ENCODE measurements at places on chromosomes 13 and 19.
A peak's percentile ranks its signal among the peaks of the same experiment; 100 is the strongest.

DNA sequence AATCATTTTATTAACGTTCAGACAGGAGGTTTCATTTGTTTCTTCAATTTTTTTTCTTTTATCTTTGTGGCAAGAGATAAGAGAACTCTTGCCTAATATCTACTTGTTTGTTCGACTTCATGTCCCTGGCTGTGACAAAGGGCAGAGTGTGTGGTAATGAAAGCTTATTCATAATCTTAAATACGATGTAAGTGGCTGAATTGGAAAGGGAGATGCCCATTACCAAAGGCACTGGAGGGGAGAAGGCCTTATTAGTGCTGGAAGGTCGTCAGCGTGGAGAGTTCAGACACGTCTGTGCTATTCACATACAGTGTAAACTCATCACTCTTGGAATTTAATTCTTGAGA, 54.0 kb downstream of the RFC3 start:
- DNase-seq: no peak

- DNase-seq: no peak
Measured at GRCh38 chr19:50512112-50512998, 1.4 kb downstream of the ASPDH start.

DNA sequence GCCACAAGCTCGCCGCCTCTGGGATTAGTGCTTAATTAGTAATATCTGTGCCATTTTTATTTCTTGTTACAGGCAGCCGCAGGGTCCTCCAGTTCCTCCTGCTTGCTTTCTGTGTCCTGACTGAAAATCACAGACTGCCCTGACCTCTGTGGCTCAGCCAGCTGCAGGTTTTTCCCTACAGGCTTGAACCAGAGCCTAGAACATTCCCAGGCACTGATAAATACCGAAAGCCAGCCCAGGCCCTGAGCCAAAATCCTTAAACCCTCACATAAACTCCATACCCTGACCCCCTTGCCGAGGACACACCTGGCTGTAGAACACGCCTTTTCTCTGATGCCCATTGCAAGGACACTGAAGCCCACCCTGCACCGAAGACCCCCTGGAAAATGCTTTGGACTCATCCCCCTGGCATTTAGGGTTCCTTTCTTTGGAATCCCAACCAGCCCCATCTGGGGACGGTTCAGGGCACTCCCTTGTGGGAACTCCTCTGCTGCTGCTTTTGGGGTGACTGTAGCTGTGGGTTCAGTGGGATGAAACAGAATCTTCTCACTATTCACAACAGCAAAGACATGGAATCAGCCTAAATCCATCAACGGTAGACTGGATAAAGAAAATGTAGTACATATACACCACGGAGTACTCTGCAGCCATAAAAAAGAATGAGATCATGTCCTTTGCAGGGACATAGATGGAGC, 15.5 kb downstream of the DPP9 start:
- DNase-seq: no peak

- peak; percentile 63 for DNase-seq
Measured at GRCh38 chr13:27450921-27451471, 632 bp upstream of the MTIF3 start.

GRCh38 chr19:1182727-1183126, 8.7 kb upstream of the SBNO2 start:
- no peak for DNase-seq

Data from ecto neural progenitor cell (in vitro differentiated cells).